Activated naive CD4-positive, alpha-beta T cell (primary cell): ENCODE measurements at places on chromosomes 16 and 17.

DNA sequence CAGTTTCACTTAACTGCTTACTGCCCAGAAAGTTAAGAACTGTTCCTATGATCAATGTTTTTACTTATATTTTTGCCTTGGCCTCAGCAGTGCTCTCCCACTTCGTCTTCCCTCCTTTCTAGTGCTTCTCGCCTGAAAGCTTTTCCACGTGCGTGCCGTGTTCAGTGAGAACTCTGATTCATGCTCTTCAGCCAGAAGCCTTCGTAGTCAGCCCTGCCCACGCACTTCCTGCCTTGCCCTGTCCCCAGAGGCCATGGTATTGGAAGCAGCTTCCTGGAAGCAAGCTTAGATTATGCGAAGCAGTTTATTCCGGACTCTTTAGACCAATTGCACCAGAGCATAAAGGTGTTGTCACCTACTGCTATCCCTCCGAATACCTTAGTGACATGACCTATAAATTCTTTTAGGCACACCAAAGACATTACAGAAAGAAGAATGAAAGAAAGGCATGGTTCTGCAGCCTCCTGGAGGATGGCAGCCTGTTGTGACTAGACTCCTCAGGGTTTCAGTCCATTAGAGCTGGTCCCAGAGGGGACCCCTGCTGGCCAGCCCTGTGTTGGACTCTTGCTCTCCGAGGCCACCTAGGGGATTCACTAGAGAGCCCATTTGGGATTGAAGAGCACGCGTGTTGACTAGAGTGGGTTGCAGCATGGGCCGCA, 105.2 kb downstream of the RPTOR start:
- peak; percentile 54 for DNase-seq

- peak; percentile 69 for DNase-seq
These were observed 13.7 kb downstream of the SYCE1L start for GRCh38 chr16:77212741-77213541.

GRCh38 chr16:88469615-88470395, 16.7 kb downstream of the ZFPM1 start:
- DNase-seq, result no peak

DNA sequence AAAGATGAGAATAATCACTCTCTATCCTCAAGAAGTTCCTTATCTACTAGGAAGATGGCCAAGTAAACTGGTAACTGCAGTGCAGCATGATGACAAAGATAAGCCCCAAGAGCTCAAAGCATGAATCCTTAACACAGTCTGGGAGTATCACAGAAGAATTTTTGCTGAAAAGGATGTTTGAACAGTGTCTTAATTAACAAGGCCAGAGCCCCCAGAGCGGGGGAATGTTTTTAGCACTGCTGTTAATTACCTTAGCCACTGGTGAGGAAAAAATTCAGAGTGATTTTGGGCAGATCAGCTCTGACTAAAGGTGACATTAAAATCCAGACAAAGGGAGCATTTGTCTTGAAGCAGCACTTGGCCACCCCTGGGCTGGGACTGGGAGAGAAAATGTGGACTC, 30.1 kb downstream of the ADAMTS18 start:
- DNase-seq, result no peak

DNA sequence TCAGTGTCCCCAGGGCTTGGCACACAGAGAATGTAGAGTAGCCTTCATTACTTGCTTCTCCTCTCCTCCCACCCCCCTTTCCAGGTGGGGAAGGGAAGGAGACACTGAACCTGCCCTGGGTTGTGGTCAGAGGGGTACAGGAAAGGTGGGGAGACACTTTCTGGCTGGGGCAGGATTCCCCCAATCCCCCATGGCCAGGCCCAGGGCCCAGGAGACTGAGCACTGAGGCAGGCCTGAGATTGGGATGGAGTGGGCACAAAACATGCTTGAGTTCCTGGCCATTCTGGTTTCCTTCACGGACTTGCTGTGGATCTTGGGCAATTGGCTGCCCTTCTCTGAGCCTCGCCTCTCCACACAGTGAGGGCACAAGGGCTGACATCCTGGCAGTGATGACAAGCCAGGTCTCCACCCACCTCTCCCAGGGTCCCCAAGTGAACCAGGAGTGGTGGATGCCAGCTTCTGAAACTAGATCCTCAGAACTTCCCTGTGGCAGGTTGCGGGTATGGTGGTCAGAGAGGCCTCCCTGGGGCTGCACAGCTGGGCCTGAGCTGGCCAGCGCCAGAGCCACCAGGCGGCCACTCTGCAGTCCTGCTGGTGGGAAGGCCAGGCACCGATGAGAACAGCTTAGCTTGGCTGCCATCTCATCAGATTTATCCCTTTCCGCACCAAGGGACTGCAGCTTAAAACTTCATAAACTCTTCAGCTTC, 9.3 kb downstream of the ZNF629 start:
- no peak for DNase-seq

DNA sequence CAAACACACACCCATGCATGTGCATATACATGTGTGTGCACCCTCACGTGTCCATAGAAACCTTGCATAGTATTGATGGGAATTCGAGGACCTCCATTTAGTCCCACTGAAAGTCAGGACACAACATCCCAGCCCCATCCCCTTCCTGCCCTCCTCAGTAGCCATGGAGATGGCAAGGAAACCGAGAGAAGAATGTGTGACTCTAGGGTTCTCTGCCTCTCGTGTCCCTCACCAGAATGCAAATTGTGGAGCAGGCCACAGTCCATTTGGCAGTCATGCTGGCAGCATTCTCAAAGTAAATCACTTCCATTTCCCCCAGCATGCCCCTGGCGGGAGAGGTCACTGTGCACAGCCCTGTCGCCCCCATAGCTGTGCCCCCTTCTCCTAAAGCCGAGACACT, 141.1 kb downstream of the MSI2 start:
- no peak for DNase-seq

- DNase-seq, result no peak
These were observed 141.2 kb downstream of the CMIP start for GRCh38 chr16:81585785-81586184.
